AG08396 (cell line): ENCODE measurements at places on chromosomes 1 and 21.

- no peak for DNase-seq
These were observed 29.4 kb upstream of the SOD1 start for GRCh38 chr21:31629972-31630711.

GRCh38 chr21:33367309-33367973 is 35.8 kb upstream of the IFNGR2 start:
- DNase-seq, result no peak

DNA sequence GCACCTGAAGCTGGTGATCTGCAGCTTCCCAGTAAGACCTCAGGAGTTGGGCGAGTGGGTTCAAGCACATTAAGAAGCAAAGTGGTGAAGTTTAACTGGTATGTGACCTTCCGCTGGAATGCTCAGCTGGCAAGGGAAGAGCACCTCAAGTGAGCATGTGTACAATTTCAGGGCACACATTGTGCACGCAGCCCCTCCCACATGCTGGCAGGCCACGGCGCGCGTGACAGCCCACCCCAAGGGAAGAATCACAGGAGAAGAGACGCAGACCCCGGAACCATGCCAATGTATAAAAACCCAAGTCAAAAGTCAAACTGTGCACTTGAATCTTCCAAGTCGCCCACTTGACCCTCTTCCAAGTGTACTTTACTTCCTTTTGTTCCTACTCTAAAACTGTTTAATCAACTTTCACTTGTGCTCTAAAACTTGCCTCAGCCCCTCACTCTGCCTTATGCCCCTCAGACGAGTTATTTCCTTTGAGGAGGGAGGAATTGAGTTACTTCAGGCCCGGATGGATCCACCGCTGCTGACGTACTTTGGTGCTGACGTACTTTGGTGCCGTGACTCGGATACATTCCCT is 20.0 kb downstream of the LRRC3 start:
- DNase-seq, result no peak

- no peak for DNase-seq
These were observed 26.8 kb downstream of the GFI1 start for GRCh38 chr1:92459871-92460320.

- no peak for DNase-seq
These were observed 40.5 kb downstream of the C1orf198 start for GRCh38 chr1:230827801-230828200.

- DNase-seq, result no peak
These were observed 30.1 kb downstream of the EDN2 start for GRCh38 chr1:41454406-41454805.

DNA sequence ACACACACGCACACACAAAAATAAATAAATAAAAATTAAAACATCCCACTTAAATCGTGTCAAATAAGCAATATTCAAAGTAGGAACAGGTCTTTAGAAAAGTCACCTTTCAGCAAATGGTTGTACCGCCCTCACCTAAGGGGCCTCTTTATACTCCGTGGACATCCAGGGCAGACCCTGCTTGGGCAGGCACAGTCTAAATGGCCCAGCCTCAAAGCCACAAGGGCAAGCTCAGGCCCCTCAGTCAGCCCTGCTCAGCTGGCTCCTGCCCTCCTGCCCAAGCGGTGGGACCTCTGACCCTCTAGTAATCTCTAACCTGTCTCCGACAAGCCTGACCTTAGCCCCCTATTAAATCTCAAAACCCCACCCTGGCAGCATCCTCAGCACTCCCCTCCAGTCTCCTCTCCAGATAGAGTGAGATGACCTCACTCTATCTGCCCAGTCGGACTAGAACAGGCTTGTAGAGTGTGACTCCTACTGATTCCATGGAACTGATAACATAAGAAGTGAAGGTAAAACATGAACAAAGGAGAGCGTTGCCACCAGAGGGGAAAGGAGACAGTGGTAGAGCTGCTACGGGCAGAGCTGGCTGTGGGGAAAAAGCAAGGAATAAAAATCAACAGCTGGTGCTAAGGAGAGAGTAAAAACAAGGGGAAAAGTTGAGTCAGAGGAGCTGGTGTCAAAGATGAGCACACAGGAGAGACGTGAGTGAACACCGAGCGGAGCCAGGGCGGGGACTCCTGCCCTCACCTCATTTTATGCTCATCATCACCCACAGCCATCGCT is 36.0 kb downstream of the SIPA1L2 start:
- DNase-seq, result no peak

DNA sequence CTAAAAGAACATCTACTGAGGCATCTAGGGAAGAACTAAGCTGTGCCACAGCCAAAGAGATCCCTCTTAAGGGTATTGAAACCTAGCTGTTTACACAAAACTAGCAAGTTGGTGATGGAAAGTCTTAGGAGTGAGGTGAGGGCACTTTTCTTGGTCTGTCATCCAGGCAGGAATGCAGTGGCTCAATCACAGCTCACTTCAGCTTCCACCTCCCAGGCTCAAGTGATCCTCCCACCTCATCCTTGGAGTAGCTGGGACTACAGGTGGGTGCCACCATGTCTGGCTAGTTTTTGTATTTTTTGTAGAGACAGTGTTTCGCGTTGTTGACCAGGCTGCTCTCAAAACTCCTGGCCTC is 2.4 kb downstream of the PLEKHO1 start:
- no peak for DNase-seq

DNA sequence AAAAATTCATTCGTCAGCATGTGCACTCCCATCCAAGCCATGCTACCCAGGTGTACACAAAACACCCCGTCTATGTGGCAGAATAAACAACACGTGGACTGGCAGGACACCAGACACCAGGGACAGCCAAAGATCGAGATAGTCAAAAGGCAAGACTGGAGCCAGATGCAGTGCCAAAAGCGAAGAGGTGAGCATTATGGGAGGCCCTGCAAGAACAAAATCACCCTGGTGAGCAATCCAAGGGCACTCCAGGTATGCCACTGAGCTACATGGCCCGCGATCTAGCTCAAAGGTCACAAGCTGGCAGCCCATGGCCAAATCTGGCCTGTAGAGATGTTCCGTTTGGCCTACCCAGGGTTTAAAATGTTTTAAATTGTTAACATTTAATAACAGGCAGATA is 33.7 kb downstream of the PLPP3 start:
- no peak for DNase-seq

DNA sequence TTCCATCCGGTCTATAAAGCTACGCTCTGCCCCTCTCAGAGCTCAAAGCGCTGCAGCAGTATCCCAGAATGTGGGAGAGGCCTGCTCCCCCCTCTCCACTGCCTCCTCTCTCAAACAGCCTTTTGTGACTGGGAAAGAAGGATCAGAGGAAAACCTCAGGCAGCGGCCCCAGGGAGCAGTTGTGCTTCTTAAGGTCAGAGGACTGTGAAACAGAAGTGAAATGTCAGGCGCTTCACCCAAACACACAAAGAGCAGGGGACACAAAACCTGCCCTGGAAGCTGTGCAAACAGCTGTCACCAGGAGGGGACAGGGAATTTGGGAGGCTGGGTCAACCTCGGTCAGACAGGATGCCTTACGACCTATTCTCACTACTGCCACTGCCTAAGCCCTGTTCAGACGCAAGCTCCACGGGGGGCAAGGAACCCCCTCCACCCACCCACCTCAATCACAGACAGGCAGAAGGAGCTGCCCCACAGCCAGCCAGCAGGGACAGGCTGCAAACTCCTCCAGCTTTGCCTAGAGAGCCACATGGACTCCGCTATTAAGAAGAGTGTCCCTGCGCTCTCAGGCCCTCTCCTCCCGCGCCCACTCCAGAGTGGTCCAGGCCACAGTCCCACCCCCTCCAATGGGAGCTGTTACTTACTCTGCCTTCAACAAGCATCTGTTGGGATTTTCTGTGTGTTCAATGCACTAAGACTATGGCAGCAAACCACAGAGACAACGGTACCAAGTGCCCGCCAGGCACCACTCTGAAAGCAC is 14.6 kb downstream of the SSBP3 start:
- no peak for DNase-seq

DNA sequence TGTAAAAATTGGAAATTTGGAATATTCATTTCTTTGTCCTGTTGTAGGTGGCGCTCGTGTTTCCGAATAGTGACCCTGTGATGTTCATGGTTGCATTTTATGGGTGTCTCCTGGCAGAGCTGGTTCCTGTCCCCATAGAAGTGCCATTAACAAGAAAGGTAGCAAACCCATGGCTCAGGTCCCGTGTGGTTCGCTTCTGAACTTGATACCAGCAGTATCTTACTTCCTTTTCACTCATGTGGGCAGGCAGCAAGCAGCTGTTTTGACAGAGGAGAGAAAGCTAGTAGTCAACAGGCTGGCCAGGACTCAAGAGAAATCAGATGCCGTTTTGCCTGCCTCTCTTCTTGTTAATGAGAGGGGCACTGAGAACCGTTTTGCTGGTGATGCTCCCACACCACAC is 72.8 kb downstream of the S100B start:
- DNase-seq, result no peak

DNA sequence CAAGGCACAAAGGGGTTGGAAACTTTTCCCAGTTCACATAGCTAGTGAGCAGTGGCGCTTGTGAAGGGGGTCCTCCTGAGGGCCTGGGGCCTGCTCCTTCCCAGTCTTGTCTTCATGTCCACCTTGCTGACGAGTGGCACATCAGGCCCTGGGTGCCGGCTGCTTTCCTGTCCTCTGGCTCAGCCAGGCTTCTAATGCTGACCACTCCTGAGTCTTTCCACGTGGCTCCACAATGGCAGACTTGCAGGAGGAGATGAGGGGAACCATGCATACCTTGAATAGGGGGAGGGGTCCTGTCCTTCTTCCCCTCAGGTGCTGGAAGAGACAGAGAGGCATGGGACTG is 38.7 kb downstream of the MAPKAPK2 start:
- no peak for DNase-seq

DNA sequence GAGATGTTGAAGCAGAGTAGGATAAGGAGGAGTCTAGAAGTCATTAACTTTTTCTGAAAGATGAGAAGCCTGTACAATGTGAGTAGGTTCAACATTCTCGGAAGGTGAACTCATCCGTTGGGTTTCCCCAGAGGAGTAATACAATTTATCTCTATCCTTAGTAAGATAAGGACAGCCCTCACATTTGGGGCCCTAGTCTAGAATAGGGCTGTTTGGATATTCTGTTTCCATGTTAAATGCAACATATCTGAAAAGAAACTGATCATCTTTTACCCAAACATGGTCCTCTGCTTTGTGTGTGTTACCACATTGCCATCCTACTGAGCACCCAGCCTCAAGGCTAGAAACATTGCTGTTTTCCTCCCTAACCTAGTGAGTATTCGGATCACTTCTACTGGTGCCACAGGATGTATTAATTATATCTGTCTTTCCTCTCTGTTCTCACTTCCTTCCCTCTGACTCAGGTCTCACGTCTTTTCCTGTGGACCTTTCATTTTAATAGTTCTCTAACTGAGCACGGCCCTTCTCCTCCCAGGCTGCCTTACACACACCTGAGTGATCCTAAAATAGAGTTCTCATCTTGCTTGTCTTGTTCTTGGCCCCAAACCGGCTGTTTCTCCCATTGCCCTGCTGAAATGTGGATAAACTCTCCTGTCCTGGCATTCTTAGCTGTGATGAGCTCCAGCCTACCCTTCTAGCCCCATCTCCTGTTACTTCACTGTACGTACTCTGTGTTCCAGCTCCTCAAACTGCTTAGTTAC is 91.7 kb downstream of the CDC14A start:
- DNase-seq, result no peak

DNA sequence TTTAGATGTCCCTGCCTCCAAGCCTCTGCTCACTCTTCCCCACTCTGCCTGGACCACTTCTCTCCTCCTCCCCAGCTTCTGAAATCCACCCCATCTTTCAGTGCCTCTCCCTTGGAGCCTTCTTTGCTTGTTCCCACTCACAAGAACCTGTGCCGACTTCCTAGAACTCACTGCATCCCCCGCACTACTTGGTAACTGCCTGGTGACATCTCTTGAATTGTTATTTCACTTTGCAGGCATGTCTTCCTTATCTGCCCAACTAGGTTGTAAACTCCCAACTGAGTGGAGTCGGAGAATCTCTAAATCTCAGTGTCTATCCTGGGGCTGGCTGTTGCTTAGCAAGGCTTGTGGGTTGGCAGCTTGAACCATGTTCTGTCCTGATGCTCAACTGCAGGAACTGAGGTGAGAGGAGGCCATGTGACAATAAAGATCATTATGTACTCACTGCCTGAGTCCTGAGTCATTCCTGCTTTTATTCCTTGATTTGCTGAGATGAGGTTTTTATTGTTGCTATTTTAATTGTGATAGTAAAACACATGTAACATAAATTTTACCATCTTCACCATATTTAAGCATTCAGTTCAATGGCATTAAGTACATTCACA is 3.9 kb downstream of the KPRP start:
- DNase-seq, result no peak

DNA sequence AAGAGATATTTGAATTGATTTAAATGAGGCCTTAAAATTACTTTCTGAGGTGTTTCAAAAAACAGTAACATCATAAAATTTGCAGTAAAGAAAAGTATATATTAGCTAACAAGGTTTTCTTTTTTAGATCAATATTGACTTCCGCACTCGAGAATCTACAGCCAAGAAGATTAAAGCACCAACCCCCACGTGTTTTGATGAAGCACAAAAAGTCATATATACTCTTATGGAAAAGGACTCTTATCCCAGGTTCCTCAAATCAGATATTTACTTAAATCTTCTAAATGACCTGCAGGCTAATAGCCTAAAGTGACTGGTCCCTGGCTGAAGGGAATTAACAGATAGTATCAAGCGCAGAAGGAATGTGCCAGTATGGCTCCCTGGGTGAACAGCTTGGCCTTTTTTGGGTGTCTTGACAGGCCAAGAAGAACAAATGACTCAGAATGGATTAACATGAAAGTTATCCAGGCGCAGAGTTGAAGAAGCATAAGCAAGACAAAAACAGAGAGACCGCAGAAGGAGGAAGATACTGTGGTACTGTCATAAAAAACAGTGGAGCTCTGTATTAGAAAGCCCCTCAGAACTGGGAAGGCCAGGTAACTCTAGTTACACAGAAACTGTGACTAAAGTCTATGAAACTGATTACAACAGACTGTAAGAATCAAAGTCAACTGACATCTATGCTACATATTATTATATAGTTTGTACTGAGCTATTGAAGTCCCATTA is 3.6 kb downstream of the RGS1 start:
- no peak for DNase-seq

DNA sequence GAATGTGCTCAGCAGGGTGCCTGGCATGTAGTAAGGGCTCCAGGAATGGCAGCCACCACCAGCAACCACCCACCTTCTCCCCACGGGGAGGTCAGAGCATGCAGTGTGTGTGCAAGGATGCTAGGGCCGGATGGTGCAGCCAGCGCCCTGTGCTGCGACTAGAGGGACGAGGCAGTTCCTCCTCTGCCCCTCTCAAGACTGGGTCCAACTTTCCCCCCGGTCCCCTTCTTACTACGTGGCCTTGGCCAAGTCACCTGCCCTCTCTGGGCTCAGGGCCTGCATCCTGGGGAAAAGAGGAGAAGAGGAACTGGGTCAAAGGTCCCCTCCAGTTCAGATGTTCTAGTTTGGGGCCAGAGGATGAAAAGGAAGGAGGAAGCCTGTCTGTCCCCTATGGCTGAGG is 71.6 kb upstream of the TARDBP start:
- no peak for DNase-seq
